ENCODE measurements at places on chromosomes 5 and 9.
A peak's percentile ranks its signal among the peaks of the same experiment; 100 is the strongest.

DNA sequence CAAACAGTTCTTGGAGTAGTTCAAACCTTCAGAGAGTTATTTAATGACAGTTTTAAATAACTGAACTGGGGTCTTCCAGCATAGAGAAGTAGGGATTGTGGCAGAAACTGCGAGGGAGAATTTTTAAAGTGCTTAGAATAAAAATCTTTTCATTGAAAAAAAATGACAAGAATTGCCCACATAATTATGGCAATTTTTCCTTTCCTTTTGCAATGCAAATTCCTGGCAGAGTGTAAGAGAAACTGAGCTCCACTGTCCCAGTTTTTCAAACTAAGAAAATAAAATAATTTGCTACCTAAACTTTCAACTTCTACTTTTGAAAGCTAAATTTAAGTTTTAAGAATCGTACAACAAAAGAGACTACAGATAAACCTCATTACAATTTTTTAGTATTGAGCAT lies 2.3 kb upstream of the PTGER4 start:
- no peak for DNase-seq

- DNase-seq, result peak; percentile 32
Observed at GRCh38 chr9:127455324-127455992, 4.1 kb downstream of the LRSAM1 start.

DNA sequence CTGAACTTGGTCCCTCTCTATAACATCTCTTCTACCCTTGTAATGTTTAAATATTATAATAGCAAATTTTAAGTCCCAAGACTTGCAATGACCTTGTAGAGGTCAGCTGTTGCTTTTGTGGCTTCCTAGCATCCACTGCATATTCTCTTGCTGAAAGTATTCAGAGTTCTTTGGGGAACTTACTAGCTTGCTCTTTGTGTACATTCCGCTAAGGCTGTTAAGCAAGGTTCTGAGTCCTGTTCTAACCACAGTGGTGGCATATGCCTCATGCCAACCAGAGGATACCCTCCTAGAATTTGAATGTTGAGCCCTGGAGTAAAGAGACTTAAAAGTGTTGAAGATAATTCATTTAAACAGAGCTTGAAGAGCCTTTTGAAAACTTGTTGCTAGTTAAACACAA lies 570.9 kb downstream of the TLE1 start:
- no peak for DNase-seq

DNA sequence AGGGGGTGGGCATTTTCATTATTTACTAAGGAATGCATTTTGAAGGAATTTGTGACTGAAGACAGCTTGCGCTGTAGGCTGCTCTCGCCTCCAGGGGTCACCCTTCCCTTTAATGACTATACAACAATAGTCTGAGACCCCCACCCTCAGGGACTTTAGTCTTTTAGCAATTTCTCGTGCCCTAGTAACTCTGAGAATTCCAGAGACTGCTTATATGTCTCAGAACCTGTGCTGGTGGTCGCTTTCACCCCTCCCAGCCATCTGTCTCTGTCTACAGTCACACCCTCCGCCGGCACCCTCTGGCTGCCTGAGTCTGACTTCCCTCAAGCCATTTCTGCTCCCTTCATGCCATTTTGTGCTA lies 671.4 kb downstream of the NR2F1-AS1 start:
- no peak for DNase-seq
